Keratinocyte (primary cell): ENCODE measurements at places on chromosomes 13 and 19.

GRCh38 chr13:109096101-109096500, 466.7 kb downstream of the MYO16 start:
- no peak overlapping the region for H3K27ac ChIP-seq
- DNase-seq, result no peak
- H3K36me3 ChIP-seq, result no peaks in the 10 kb centered on the region
- H3K27me3 ChIP-seq, result no peaks in the 10 kb centered on the region

- no peak overlapping the region for H3K27ac ChIP-seq
- H3K4me1 ChIP-seq, result no peaks in the 10 kb centered on the region
- peaks cover 53% of the 10 kb centered on the region for H3K36me3 ChIP-seq
Measured at GRCh38 chr19:10678813-10679212, 22.4 kb upstream of the QTRT1 start.

- no peak for DNase-seq
Measured at GRCh38 chr13:66365101-66365500, 865.0 kb downstream of the PCDH9 start.

DNA sequence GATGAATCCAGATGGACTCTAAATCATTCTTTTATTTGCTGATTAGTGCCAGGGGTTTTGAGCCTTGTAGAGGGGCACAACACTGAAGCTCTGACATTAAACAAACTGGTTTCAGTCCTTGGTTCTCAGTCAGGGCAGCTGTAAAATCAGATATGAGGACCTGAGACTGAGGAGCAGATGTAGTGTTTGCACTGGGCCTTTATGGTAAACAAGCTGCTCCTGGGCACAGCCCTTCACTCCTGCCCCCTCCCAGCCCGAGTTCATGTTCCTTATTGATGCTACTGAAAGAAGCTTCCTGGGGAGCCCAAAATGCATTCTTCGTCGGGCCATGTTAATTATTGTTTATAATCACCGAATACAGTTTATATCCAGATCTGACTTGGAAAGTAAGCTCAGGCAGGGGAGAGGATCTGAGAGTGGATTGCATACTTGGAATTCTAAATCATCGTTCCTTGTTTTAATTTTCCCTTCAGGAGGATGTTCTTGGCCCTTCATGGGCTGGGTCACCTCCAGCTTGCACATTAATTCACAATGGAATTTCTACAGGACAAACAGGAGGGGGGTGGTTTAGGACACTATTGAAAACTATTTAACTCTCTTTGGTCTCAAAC, 213.5 kb downstream of the FGF9 start:
- DNase-seq, result no peak
- H3K4me3 ChIP-seq, result no peak overlapping the region
- no peak overlapping the region for H3K27ac ChIP-seq

DNA sequence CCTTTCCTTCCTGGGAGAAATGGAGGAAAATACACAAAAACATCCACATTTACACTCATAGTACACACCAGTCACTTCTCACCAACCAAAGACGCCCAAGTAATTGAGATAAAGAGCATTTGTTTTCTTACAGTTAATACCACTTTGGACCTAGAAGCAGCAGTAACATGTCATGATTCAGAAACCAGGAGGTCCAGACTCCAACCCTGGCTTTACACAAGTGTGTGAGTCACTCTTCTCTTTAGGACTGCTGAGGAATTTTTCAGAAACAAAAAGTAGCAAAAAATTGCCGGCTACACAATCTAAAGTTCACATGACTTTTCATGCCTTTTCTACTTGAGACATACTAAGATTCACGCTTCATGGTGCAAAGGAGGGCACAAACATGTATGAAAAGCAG, 42.1 kb downstream of the TUBGCP3 start:
- peaks cover 18% of the 10 kb centered on the region for H3K36me3 ChIP-seq
- H3K4me3 ChIP-seq, result no peak overlapping the region
- H3K27me3 ChIP-seq, result no peaks in the 10 kb centered on the region
- H3K4me1 ChIP-seq, result no peaks in the 10 kb centered on the region
- DNase-seq, result no peak

GRCh38 chr19:19741184-19741583, 8.3 kb upstream of the ZNF14 start:
- no peaks in the 10 kb centered on the region for H3K27me3 ChIP-seq
- H3K36me3 ChIP-seq, result no peaks in the 10 kb centered on the region
- no peak overlapping the region for H3K4me3 ChIP-seq
- H3K4me1 ChIP-seq, result no peaks in the 10 kb centered on the region
- no peak overlapping the region for H3K27ac ChIP-seq

DNA sequence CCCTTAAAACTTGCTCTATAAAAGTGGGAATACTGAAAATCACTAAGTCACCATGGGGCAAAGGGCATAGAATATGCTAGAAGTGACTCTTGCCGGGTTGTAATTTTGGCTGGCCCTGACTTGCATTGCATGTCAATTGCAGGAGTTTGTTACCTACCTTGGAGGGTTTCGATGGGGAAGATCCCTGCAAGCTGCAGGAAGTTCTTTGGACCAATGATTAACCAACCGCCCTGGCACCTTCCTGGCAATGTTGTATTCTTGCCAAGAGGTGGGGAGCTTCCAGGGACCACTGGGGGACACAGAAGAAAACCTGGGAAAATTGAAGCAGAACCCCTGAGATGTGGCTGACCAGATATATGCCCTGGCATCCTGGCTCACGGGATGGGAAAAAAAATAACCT, 235.8 kb downstream of the B3GLCT start:
- peaks cover 2% of the 10 kb centered on the region for H3K27me3 ChIP-seq
- H3K4me1 ChIP-seq, result no peaks in the 10 kb centered on the region
- H3K27ac ChIP-seq, result no peak overlapping the region
- no peak for DNase-seq

DNA sequence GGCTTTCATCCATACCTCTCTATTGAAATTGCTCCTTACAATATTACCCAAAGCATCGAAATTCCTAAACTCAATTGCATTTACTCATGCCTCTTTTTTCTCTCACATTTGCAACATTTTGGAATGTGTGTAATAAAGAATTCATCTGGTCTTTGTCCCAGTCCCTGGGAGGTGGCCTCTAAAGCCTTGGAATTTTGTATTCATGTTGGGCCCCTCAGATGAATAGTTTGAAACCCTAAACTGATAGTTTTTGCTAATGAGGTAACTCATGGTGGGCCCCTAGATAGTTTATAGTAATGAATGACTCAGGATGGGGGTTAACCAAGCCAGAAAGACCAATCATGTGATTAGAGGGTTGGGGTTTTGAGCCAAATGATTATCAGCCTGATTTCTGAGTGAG, 490.4 kb downstream of the DIAPH3 start:
- DNase-seq, result no peak
- no peaks in the 10 kb centered on the region for H3K36me3 ChIP-seq
- H3K4me3 ChIP-seq, result no peak overlapping the region
- no peak overlapping the region for H3K27ac ChIP-seq
- H3K4me1 ChIP-seq, result no peaks in the 10 kb centered on the region
